ENCODE measurements at places on chromosomes 1 and 21.

DNA sequence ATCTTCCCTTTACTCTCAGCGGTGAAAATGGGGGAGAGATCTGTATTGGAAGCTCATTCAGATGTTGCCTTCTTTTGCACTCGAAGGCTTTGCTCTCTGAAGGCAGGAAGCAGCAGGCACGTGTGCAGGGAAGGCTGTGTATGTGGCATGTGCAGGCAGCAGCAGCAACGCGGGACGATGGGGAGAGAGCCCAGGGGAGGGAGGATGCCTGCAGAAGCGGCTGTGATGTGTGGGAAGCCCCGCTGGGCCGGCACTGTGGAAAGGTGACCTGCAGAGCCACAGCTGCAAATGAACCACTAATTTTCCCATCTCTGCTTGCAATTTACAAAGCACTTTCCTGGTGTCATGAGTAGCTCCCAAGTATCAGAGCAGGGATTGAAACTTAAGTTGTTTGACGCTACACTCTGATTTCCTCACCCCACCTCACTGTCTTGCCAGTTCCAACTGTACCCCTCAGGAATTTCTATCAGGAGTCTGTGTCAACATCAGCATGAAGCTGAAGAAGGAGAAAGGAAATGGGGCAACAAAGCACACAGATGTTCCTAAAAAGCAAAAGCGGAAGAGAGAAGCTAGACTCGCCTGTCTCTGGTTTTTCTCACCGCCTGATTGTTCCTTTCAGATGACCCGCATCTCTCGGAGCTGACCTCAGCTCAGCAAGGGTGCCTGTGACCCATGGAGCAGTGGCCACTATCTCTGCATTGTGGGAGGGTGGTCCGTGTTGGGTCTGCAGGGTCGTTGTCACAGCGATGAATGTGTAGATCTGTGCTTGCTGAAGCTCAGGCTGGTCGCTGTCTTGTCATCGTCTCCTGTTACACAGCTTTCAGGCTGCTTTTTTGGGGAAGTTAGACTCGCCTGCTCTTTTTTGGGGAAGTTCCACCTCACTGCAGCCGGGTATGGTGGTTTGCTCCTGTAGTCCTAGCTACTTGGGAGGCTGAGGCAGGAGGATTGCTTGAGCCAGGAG is 156.1 kb downstream of the KIF26B start:
- no peak for DNase-seq

DNA sequence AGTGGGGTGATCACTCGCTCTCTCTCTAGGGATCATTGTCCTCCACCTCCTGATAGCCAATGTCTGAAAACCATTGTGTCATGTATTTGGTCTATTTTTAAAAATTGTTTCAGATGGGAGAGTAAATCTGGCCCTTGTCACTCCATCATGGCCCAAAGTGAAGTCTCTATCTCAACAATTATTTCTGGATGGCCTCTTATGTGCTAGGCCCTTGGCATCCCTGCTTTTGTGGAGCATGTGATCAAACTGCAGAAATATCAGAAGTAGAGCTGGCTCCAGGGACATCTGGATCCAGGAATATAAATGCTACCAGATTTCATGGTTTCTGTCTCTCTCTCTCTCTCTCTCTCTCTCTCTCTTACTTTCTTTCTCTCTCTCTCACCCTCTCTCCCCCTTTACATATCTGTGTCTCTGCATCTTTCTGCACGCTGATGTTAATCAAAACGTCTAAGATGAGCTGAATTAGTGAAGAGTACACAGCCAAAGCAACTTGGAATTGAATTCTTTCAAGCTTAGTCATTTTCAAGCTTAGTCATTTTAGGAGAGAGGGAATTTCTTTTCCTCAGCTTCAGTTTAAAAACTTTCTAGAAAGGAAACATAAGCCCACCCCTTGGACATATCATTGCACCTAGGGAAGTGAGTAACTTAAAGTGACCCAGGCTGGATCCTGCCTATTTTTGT is 47.4 kb upstream of the DOCK7 start:
- DNase-seq, result no peak

GRCh38 chr1:28172713-28173150 is 3.8 kb downstream of the PTAFR start:
- no peak for DNase-seq

DNA sequence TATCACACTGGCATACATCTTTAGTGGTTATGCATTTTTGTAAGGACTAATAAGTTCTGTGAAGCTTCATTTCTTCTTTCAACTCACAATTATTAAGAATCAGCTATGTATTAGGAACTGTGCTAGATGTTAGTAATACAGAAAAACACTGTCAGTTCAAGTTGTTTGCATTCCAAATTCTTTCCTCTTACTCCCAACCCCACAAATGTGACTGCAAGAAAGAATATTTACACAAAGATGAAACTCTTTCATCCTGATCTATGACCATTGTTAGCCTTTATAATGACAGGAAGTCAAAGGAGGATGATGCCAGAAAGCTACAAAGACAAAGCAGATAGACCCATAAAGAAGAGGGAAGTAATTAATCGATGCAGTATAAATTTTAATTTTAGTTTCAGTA is 21.0 kb upstream of the GADD45A start:
- DNase-seq, result no peak

- DNase-seq, result no peak
Measured at GRCh38 chr1:17265162-17265561, 16.3 kb downstream of the PADI3 start.

DNA sequence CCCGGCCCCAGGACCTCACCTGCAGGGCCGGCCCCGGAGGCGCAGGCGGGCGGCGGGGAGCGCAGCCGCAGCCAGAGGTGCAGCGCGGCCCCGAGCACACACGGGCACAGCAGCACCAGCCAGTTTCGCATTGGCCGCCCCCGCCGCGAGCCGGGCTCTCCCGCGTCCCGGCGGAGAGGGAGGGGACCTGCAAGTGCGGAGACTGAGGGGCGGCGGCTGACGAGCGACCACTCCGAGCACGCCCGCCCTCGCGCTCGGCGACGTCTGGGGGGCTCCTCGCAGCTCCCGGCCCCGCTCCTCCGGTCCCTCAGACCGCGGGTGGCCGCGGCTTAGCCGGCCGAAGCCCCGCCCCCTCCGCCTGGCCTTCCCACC is at the start of gene B3GALNT2:
Gene B3GALNT2 (minus strand): TSS at position 331 of the 372 bp plus-strand sequence. CDS start 200 bp downstream, at position 131.
- no peak for DNase-seq

GRCh38 chr1:7008975-7009740 is 223.9 kb downstream of the CAMTA1 start:
- no peak for DNase-seq

DNA sequence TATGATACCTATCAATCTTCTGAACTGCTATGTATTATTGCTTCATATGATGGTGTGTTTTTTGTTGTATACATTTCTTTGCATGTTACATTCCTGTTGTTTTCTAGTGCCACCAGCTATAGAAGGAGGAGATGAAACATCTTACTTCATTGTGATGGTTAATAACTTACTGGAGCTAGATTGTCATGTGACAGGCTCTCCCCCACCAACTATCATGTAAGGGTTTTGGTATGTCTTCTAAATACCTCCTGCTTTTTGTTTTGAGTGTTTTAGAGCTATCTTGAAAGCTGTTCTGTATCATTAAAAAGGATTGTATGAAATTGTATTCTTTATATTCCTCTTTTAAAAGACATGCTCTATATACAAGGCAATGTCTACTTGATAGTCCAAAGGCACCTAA is 282.7 kb downstream of the HMCN1 start:
- DNase-seq, result no peak

- DNase-seq, result no peak
Measured at GRCh38 chr1:78691995-78692747, 42.5 kb downstream of the IFI44 start.

DNA sequence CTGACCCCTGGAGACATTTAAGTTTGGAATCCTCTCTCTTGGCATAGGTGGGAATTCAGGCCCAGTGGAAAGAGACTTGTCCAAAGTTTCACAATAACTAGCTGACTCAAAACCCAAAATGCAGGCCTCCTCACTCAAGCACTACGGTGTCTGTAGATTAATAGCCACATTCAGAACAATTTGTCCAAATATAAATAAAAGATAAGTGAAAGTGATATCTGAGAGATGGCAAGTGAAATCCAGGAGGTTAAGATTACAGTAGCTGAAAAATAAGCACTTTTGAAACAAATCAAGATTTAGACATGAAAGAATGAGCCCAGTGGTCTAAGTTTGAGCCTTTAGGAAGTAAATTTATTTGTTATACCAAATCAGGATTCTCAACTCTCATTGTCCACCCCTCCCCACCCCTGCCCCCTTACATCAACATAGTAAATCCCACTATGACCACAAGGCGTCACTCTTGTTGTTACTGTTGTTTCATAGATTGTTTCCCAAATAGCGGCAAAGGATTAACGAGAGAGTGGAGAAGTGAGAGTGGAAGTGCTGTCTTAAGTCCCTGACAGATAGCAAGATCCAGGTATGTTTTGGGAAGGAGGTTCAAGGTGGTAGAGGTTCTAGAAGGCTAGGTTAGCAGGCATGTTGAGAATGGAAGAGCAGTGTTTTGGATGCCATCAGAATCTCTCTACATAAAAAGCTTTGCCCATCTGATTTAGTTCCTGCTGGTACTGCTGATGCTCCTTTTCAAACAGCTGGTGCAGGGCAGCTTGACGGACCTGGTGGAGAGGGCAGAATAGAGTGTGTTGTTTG is 7.1 kb upstream of the TPM3 start:
- no peak for DNase-seq

- no peak for DNase-seq
Measured at GRCh38 chr1:119818181-119818580, 6.9 kb upstream of the REG4 start.

All from Right ventricle myocardium inferior (tissue), 1 donor.